Activated CD4-positive, alpha-beta T cell treated with anti-CD3 and anti-CD28 coated beads for 24 hours (primary cell): ENCODE measurements at places on chromosomes 12 and 14.

DNA sequence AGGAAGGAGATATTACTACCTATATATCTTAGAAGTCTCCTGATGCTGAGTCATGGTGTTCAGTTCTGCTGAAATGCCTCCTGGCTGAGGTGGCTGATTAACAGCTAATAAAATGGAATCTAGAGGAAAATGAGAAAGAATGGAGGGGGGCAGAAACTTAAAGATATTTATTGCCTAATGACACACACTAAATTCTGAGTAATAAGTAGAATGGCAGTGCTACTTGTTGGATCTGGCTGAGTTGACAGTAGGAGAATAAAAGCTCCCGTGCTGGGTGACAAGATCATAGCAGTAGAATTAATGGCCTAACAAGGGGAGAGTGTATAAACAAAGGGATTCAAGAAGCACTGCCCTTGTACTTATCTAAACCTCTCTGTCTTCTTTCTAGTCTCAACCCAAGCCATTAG lies 137.5 kb downstream of the CNTN1 start:
- DNase-seq, result no peak

GRCh38 chr12:53968214-53969127 lies 4.5 kb upstream of the HOXC11 start:
- no peak for DNase-seq

DNA sequence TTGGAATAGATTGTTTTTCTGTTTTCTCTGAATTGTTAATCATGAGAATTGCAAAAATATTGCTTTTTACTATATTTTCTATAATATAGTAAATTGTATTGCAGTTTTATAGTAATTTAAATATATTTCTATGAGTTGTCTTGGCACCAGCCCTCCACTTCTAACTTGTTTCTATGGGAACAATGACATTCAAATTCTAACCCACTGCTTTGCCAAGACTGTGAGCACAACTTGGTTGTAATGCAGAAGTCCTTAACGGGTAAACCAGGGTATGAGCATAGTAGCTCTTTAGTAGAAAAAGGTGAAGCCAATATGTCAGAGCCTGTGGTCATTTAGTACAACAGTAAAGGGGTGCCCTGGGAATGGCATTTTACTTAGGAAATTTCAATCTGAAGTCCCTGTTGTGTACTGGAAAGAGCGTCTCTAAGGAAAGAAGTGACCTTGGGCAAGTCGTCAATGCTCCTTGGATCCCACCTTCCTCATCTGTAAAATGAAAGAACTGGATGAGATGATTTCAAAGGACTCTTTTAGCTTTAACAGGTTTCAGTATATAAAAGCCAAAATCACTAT lies 283.3 kb downstream of the ATP23 start:
- no peak for DNase-seq

GRCh38 chr14:69906201-69906600 lies 27.0 kb downstream of the SMOC1 start:
- no peak for DNase-seq

DNA sequence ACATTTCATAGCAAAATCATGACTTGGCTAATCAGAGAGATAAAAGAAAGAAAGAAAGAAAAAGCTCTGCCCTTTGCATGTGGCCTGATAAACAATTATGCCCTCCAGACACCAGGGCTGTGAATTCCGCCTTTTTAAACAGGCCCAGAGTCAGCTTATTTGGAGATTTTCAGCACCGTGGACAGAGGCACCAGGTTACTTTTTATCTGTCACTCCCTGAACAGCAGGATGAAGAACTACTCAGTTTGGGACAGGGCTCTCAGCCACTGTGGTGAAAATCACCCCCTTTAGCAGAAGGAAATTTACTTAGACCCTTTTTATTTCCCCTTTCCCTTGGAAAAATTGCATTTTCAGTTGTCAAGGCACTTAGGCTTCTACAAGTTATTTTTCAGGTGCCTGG lies 359.9 kb downstream of the NRXN3 start:
- DNase-seq, result no peak

DNA sequence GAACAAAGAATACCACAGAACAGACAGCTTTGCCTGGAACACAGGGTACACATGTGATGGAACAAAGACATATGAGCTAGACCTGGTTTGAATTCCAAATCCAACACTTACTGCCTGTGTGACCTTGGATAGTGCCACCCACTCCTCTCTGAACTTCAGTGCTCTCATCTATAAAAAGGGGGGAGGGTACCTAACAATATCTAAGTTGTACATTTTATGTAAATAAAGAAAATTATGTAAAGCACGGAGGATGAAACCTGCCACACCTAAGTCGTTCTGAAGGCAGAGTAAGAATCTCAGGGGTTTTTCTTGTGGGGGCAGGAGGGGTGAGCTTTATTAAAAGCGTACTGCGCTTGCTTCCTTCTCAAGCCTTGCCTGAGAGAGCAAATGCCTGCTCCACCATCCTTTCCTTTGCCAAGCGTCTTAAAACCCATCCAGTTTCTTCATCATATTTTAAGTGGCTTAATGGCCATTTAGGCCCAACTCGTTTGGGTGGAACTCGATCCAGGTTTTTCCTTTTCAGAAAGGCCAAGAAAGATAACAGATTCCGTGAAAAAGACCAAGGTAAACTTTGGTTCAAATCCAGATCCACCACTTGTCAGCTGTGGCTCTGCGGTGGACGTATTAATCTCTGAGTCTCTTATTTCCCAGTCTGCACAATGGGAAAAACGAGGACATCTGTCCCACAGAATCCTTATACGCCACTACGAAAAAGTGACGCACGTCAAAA lies 946 bp downstream of the DDX24 start:
- no peak for DNase-seq

- no peak for DNase-seq
Observed at GRCh38 chr12:61452076-61452475, 808.1 kb upstream of the USP15 start.

DNA sequence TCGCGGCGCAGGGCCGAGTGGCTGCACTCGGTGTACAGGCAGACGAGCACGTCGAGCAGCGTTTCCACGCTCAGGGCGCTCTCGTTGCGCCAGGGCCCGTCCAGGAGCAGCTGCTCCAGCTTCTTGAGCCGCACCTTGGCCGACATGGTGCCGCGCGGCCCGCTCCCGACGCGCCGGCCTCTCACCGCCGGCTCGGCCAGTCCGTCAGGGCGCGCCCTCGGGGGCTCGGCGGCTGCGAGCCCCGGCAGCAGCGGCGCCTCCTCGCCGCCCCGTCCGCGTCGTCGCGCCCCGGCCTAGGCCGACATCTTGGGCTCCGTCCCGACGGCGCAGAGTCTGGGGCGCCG lies 349 bp downstream of the CDC42BPB start:
- DNase-seq, result no peak

DNA sequence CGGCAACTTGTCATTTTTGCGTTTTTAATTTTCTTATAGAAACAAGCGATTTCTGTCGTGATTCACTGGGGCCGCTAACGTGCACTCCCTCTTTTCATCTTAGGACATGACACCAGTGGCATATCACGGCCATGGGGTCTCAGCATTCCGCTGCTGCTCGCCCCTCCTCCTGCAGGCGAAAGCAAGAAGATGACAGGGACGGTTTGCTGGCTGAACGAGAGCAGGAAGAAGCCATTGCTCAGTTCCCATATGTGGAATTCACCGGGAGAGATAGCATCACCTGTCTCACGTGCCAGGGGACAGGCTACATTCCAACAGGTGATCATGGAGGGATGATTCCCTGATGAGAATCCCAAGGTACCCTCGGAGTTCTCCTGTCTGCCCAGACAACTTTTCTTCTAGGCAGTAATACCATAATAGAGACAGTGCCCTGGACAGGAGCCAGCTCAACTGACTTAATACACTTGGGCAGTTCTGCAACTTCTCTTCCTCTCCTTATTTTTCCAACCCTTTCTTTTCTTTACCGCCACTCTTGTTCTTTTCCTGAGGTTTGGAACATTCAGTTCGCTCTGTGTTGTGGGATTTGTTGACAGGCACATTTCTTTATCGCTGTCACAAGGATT lies 821 bp downstream of the TMEM106C start:
- no peak for DNase-seq

GRCh38 chr12:132044661-132045412 lies 95.1 kb downstream of the EP400 start:
- no peak for DNase-seq

GRCh38 chr12:130421896-130422295 lies 84.2 kb downstream of the PIWIL1 start:
- DNase-seq, result no peak

DNA sequence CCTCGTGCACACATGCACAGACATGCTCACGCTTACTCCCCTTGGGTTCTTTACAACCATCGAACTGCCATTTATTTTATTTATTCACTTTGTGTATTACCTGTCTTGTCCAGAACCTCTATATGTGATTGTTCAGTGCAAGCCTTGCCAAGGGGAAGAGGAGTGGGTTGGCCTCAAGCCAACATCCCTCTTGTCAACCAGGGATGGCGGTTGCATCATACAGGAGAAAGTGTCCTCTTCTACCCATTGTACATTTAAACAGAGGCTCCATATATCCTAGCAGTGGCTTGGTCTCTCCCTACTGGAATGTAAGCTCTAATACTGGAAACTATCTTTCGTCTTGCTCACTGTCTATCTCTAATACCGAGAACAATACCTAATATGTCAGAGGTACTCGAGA lies 108.4 kb downstream of the C12orf42 start:
- no peak for DNase-seq

DNA sequence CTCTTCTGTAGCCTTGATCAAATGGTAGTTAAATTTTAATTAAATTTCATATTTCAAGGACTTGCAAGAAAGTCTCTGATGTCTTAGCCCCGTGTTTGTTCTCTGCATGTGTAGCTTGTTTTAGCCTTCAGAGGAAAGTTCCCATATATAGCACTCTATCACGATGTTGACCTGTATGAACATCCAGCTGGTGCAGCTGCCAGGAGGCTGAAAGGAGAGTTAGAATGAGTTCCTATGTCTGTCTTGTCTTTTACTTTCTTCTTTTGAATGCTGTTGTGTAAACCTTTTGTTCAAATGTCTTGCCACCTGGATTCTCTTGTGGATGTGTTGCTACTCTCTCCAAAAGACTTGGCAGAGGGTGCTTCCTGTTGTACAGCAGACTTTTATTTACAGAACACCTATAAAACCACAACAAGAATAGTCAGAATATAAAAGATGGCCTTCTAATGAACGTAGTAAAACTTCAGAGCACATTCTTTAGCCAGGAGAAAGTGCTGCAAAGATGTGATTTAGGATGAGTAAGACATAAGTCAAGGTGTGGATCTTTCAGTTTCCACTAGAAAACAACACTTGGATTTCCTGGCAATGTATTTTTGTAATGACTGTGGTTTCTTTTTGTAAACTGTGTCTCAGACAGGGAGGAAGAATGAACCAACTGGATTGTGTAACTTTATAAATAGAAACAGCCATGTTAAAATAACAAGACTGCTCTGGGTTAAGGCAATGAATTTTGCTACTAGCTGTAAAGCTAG lies 17.2 kb downstream of the NAV3 start:
- DNase-seq, result no peak

DNA sequence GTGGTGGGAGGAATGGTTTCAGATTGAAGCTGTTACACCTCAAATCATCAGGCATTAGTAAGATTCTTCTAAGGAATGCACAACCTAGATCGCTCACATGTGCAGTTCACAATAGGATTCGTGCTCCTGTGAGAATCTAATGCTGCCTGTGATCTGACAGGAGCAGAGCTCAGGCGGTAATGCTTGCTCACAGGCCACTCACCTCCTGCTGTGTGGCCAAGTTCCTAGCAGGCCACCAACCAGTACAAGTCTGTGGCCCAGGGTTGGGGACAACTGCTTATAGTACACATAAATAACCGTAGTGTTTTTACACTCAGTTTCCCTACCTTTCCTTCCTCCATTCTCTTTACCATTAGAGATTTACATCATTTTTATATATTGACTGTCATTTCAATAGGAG lies 121.4 kb downstream of the SLCO1B3 start:
- no peak for DNase-seq

DNA sequence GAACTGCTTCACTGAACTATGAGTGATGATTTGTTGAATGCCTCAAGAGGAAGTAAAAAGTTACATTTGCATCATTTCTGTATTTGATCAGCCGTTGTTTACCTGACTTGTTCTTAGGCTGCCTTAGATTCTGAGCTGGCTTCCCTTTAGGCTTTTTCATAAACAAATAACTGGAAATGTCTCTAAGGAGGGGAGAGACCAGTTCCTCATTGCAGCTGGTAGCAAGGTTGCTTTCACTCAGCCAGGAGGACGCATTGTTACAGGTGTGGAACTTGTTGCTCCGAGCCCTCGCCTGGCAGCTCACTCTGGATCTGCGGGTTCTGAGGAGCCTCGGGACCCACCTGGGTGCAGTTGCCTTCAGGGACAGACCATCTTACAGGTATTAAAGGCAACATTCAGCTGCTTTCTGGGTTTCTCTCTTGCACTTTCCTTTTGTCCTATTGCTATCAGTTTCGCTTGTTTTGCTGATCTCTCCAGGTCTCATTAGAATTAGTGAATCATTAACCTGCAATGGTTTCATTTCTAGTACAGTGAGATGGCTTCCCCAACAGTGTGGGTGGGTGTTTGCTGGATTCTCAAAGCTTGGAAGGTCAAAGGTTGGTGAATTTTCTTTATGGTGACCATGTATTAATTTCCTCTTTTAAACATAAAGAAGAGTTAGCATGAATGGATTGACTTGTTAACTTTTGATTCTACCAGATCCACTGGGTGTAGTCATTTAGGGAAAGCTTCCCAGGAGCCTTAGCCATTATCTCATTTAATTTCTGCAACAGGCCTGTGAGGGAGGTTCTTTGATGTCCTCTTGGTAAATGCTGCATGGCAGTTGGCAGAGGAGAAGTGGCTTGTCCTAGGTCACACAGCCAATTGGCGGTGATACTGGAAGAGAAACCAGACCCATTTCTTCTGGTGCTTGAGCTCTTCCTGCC lies at the start of gene PLEKHG7:
Gene PLEKHG7 (plus strand): TSS at position 236 of the 926 bp plus-strand sequence. CDS start 3,643 bp downstream, outside the sequence.
- no peak for DNase-seq

- no peak for DNase-seq
Observed at GRCh38 chr14:52076334-52076733, 7.5 kb upstream of the NID2 start.

DNA sequence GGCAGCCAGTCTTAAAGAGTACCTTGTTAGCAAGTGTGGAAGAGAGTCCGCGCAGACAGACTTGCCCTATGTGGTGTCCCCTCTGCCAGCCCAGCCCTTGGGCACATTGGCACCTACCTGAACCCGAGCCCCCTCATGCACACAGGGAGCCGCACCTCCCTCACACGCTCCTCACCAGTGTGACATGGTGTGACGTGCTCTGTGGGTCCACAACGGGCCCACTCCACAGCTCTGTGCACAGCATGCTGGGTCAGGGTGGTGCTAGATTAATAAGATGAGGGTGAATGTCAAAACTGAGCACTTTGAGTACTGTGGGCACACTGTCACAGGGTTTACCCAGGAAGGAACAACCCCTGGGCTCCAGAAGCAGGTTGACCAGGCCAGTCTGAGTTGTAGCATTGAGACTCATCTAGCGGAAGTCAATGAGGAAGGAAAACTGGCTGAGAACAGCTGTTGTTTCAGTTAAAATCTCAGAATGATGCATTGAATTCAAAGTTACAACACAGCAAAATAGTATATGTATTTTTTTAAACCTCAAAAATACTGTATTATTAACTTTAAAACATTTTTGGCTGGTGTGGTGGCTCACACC lies 53.4 kb upstream of the AMN start:
- DNase-seq, result no peak

DNA sequence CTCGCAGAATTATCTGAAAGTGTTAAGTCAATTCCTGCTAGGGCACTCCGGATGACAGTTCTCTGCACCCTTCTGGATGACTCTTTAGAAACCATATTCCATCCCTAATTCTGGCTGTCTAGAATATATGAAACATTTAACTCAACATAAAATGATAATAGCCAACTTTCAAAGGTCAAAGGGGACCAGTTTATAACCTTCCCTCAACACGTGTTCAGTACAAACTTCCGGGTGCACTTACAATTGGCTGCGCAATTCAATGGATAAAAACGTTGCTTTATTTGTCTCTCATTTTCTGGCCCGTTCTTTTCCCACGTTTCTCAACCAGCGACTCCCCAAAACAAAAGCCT lies 1.3 kb downstream of the SBNO1 start:
- DNase-seq, result no peak
